Urothelium cell line (cell line): ENCODE measurements at places on chromosomes 7 and 10.

DNA sequence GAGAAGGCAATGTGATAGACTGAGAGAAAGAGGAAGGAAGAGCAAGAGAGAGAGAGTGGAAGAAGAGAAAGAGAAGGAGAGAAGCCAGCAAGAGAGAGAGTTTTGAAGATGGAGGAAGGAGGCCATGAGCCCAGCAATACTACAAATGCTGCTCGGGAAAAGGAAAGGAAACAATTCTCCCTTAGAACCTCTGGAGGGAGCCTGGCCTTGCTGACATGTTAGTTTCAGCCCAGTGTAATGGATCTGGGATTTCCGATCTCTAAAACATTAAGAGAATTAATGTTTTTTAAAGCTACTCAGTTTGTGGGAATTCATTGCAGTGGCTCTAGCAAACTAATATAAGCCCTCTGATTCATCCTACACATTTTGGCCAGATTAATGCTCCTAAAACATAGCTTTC is 206.8 kb upstream of the MTPN start:
- DNase-seq, result no peak

GRCh38 chr10:60604342-60604741 is 173.9 kb upstream of the CDK1 start:
- DNase-seq, result no peak

- no peak for DNase-seq
These were observed 1.8 kb downstream of the PRF1 start for GRCh38 chr10:70600512-70601395.

DNA sequence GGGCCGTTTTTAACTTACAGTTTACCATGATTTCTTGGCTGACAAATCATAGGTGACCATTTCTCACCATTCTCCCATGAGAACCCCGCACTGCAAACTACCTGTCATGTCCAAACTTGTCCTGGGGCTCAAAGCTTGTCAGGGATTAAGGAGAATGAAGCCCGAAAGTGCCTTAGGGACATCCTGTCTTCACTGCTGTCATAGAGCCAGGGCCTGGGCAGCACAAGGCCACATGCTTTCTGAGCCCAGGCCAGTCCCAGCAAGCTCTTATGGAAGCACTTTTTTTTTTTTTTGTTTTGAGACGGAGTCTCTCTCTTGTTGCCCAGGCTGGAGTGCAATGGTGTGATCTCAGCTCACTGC is 33.9 kb downstream of the CCM2 start:
- DNase-seq, result no peak

DNA sequence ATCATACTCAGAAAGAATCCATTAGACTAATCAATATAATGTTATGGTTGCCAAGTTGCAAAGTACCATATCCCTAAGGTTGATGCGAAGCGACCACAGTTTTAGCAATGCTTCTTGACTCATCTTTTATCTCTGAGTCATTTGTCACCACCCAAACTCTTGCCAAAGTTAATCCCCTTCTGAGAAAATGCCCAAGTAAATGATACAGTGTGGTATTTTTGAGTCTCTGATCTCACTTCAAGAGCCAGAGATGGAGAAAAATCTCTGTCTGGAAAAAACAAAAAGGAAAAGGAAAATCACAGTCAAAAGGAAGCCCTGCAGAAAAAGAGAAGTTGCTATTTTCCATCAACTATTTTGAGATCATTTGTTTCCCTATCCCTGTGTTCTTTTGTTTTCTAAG is 26.7 kb upstream of the OTUD1 start:
- DNase-seq, result peak; percentile 37
